ENCODE measurements at places on chromosomes 16 and 17.

GRCh38 chr17:80513892-80514291, 30.7 kb upstream of the RPTOR start:
- DNase-seq = no peak

DNA sequence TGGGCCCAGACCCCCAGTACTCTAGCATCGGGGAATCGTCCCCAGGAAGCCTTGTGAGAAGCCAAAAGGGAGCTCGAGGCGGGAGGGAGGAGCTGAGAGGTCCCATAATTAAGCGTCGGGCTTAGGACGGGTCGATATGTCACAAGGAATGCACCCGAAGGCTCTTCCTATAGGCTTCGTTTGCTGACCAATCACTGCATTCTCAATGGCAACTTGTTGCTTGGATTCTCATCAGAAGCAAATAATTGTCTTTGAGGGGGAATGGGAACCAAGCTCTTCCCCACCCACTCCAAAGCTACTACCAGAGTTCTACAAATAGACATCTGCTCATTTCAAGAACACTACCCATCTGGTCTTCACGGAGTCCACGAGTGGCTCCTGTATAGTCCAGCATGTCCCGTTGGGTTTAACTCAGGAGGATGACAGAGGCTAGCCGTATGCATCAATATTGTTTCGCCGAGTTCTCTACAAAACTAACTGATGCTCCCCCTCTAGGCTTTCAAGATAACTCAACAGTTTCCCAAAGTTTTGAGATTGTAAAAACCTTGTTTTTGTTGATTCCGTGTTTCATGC, 628 bp upstream of the BLMH start:
- peak; percentile 11 for DNase-seq

- DNase-seq = no peak
Measured at GRCh38 chr16:78385086-78385805, 285.8 kb downstream of the WWOX start.

GRCh38 chr16:87692756-87693155, 73.0 kb downstream of the KLHDC4 start:
- DNase-seq = no peak

GRCh38 chr16:51845586-51846305, 694.7 kb upstream of the SALL1 start:
- DNase-seq = no peak

DNA sequence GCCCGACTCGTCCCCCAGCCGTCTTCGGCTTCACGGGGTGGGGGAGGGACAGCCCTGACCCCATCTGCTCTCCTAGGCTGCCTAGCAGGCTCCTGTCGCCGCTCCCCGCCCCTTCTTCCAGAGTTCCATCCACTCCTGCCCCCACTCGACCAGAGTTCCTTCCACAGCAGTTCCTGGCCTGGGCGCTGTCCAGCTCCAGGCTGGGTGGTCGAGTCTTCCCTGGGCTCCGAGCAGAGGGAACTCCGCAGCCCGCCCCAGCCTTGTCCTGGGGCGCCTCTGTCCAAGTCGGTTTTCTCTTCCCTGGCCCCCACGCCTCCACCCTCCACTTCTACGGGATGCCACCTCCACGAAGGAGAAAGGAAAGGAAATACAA, 1.4 kb downstream of the PYY start:
- no peak for DNase-seq

GRCh38 chr17:3815122-3815521, 14.1 kb upstream of the ITGAE start:
- DNase-seq = no peak

DNA sequence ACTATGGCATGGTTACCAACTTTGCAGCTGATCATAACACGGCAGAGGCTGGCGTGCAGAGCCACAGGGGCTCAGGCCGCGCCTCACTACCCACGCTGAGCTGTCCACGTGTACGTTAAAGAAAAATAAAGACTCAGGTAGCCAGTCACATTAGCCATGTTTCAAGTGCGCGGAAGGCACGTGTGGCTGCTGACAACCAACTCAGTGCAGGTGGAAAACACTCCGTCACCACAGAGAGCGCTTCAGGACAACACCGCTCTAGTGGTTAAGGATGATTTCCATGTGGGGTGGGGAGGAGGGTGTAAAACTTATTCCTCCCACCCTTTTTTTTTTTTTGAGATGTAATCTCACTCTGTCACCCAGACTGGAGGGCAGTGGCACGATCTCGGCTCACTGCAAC, 33.8 kb downstream of the ZCCHC14 start:
- no peak for DNase-seq

GRCh38 chr16:88783391-88784073, 1.5 kb downstream of the PIEZO1 start:
- DNase-seq = no peak

DNA sequence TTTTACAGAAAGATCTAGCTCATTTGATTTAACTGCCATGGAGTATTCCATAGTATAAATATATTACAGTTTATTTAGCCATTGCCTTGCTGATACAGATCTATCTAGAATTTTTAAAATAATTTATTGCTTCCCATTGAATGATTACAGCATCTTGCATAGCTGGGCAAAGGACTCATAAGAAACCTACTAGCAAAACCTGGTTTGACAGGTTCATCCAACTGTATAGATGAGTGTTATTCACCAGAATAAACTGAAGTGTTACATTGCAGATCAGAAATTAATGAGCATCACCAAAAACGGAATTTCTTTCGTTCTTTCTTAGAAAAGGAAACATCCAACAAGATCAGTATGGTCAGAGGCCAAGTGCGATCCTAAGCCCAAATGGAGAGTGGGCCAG, 202.2 kb upstream of the CACNG5 start:
- no peak for DNase-seq

DNA sequence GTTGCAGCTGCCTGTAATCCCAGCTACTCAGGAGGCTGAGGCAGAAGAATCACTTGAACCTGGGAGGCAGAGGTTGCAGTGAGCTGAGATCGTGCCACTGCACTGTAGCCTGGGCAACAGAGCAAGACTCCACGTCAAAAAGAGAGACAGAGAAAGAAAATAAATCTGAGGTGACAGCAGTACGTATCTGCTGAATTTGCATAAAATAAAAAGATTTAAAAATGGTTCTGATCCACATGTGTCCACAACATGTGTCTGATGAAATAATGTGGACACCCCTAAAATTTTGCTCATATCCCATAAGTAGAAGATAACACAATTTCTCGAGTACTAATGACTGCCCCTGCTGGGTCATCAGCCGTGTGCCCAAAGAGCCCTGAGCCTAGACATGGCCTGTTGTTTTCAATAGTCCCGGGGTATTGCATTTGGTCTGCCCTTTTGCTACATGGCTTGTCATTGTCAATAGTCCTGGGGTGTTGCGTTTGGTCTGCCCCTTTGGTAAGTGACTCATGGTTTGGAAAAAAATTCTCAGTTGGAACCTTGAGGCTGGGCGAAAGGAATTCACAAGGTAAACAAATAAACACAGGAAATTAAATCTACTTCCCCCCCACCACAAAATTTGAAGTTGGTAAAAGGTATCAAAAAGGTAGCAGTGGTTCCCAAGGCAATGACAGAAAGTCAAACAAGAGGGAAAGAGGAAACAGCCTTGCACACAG, 434.6 kb upstream of the MAF start:
- peak; percentile 45 for DNase-seq

- no peak for DNase-seq
Measured at GRCh38 chr16:84606081-84606875, 11.6 kb downstream of the COTL1 start.
